Skeletal muscle cell (primary cell): ENCODE measurements at places on chromosomes 4 and X.

GRCh38 chr4:46994007-46994405 lies 625 bp upstream of the GABRA4 start:
- no peak for DNase-seq

GRCh38 chrX:41445171-41445570 lies 2.0 kb upstream of the NYX start:
- DNase-seq = no peak

GRCh38 chrX:25737540-25737939 lies 400.6 kb upstream of the MAGEB18 start:
- DNase-seq = no peak

- no peak for DNase-seq
These were observed 1018.8 kb upstream of the HS3ST1 start for GRCh38 chr4:12447451-12447850.

DNA sequence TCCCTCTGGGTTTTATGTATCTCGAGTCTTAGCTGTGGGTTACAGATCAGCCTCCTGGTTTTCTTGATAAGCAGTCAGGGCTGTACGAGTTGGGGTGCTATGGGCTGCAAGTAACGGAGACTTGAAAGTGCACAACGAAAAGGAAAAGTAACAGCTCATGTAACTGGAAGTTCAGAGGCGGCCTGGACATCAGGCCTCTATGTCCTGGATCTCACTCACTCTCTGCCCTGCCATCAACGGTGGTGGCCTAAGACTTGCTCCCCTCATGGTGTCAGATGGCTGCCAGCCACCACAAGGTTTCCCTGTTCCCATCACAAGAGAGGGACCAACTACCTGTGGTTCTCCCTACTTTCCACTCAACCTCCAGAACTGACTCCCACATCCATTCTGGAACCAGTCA lies 4.8 kb downstream of the PPP2R2C start:
- DNase-seq = no peak

DNA sequence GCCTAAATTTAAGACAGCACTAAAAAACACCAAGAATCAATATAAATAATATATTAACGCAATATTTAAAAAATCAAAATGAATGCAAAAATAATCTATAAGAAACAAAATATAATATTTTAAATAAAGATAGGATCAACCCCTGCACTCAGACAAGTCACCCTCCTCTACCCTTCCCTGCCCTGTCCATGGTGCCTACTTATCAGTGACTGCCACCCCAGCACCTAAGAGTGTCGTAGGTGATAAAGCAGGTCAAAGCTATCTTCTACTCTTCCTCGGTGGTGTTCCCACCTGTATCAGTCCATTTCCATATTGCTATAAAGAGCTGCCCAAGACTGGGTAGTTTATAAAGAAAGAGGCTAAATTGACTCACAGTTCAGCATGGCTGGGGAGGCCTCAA lies 251.9 kb downstream of the STIM2 start:
- DNase-seq = no peak

- no peak for DNase-seq
These were observed 387.5 kb upstream of the PPP1R2C start for GRCh38 chrX:43165343-43165920.

GRCh38 chrX:77298296-77298695 lies 148.9 kb upstream of the FGF16 start:
- no peak for DNase-seq

DNA sequence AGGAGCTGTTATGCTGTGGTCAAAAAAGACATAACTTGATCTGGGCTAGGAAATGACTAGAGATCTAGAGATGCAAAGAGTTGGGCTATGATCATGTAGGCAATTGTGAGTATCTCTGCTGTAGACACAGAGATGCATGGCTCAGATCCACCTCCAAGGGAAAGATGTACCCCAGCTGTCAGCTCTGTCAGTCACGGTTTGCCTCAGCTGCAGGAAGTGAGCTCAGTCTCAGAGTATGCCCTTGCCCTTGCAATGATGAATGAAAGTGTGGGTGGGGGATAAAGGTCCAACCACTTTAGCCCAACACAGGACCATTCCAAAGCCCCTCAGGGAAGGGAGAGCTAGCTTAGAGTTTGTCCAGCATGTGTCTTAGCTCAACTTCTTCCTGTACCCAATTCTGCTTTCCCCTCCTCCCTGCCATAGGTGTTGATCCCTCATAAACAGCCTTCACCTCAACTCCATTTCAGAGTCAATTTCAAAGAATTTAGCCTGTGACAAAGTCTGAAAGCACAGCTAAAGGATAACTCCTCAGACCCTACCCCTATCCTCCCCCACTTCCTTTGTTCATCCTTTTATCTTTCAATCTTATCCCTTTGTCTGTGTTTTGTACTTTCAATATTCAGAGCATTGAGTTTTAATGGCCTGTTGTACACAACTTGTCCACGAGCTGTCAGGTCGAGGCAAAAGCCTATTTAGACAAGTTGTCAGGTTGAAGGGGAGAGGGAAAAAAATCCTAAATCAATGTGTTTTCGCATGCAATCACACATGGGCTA lies 90.6 kb downstream of the MID1IP1 start:
- peak; percentile 31 for DNase-seq

DNA sequence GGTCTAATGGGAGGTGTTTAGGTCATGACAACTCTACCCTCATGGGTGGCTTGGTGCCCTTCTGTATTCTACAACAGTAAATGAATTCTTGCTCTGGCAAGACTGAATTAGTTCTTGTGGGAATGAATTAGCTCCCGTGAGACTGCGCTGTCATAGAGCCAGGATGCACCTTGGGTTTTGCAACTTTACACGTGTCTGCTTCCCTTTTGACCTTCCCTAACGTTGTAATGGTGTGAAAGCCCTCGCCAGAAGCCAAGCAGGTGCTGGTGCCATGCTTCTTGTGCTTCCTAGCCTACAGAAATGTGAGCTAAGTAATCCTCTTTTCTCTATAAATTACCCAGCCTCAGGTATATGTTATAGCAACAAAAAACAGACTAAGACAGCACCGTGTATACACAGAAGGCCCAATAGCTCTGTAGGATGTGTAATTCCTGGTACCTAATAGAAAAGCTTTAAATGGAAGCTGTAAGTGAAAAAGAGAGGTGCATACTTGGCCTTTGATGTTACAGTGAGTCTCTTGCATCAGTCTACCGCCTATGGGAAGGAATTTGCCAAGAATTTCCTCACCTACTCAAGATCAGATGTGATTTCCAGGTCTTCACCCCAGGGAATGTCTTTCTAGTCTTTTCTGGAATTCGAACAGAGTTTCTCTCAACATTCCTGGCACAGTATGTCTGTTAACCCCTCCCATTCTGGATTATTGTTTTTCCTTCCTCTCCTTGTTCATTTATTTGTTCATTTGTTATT lies 3.2 kb upstream of the ENPEP start:
- no peak for DNase-seq

DNA sequence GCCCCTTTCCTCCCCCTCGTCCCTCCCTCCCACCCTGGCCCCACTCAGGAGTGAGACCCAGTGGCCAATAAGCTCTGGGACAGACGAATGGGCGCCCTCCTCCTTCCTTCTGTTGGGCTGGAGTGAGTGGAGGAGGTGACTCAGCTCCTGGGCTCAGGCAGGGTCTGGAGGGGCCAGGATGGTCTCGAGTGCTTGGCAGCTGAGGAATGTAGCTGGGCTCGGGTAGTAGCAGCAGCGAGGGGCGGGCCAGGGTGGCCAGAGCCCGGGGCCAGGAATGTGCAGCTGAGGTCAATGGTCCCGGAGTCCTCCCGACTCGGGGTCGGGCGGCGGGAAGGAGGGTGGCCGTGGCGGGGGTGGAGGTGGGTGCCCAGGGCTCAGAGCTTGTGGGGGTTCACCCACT lies 15.0 kb downstream of the G6PD start:
- DNase-seq = no peak

DNA sequence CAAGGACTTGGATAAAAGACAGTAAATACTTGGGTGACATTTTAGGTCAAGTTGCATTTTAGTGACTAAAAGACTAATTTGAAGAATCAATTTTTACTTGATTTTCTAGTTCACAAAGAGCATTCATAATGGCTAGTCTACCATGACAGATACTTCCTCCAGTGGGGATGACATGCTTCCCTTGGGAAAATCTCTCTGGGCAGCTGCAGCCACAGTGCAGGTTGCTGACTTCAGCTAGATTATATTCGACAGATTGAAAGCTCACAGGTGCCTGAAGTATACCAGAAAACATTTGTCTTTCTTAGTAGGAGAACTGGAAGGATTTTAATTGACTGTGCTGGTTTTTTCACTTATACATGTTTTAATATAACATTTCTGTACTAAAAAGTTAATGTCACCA lies 209.6 kb upstream of the MAGEB2 start:
- DNase-seq = no peak

- DNase-seq = no peak
These were observed 265.7 kb upstream of the FAM241A start for GRCh38 chr4:111879539-111879938.

- DNase-seq = peak; percentile 84
These were observed 189.6 kb downstream of the BCOR start for GRCh38 chrX:39907964-39908661.

DNA sequence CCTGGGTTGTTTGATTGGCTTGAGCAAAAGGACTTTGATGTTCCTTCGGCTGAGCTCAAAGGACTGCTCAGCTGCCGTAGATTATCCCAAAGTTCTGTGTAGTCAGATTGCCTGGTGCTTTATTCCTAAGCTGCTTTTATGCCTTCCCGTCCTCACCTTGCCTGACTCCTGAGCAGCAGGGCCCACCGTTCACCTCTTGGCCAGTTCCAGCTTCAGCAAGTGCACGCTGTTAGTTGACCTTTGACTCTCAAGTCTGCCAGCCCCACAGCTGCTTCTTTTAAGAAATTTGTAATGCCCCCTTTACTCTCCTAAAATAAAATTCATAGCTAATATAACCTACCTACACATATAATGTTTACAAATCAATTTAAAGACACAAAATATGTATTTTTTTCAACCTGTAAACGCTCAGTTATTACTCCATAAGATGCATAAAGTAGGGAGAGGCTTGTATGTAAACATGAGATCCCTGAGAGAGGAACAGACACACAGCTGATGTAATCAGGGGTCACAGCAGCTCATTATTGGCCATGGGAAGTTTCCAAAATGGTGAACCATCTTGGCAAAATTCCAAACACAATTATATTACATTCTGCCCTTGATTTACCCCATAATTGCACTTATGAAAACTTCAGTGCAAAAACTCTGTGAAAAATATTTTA lies 28.6 kb downstream of the UCHL1 start:
- no peak for DNase-seq

- DNase-seq = no peak
These were observed 144.9 kb downstream of the FNIP2 start for GRCh38 chr4:158913766-158914165.

GRCh38 chr4:116539744-116540143 lies 545.6 kb downstream of the TRAM1L1 start:
- DNase-seq = no peak

GRCh38 chrX:152958047-152958446 lies 35.9 kb downstream of the PNMA5 start:
- no peak for DNase-seq

DNA sequence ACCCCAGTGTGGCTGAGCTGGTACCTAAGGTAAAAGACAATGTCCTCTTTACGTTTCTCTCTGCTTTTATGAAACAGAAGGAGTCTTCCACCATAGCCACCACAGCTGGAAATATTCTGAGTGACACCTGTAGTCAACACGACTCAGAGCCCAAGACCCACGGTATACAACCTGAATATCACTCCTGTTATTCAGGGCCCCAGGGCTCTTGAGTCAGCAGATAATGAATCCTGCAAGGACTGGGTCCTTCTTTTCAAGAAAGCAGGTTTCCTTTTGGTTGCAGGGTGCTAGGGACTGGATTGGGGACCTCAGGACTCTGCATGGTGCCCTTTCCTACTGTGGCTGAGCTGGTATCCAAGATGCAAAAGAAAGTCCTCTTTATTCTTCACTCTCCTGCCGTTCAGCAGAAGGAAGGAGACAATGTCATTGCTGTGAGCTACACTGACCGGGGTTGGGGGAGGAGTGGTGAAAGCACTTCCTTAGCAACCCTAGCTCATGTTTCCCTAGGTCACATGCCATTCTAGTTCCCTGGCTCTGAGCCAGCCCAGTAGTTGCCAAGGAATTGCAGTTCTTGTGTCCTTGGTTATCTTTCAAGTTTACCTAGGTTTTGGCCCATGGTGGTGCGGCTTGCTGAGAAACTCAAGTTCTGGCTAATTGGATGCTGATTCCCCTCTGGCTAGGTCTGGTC lies 23.7 kb upstream of the UNC5C start:
- DNase-seq = no peak

- no peak for DNase-seq
These were observed 16.8 kb upstream of the HSD17B13 start for GRCh38 chr4:87339440-87339839.
